ENCODE measurements at places on chromosomes 7 and 10. TPM values are rescaled to one million over a fixed set of nuclear protein-coding genes. Genes with fewer than 3 reads are reported as not detected.

- no peak for DNase-seq
Observed at GRCh38 chr10:75611172-75611992, 180.0 kb downstream of the LRMDA start.

- no peak for DNase-seq
Observed at GRCh38 chr10:125795128-125795527, 19.5 kb upstream of the MMP21 start.

DNA sequence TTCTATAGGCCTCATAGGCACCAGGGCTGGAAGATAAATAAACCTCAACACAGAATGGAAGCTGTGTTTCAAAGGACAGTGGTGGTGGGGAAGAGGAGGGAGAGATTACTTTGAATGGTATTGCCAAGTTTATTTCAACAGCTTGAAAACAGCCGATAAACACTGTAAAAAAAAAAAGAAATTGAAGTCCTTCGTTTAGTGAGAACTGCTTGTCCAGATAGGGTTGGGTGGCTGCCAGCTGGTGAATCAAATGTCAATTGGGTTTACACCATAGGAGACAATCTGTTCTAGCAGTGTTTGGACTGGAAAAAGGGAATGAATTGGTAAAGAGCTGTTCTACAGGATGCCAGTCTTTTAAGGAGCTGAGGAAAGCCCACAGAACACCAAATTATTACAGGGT is 254.8 kb downstream of the PHF14 start:
- DNase-seq, result no peak

- no peak for DNase-seq
Observed at GRCh38 chr10:125265579-125265955, 105.2 kb upstream of the CTBP2 start.

NEUROG3 gene
- not detected for total RNA-seq

SPDYE16 gene
- 0.10 TPM for total RNA-seq

SEMA3D gene
- 72.6 TPM for total RNA-seq
